ENCODE measurements at places on chromosomes 6 and 20. TPM values are rescaled to one million over a fixed set of nuclear protein-coding genes. Genes with fewer than 3 reads are reported as not detected.

The SPATA25 gene
- not detected for total RNA-seq

The DEFB113 gene
- not detected for total RNA-seq

The GTSF1L gene
- total RNA-seq, result not detected

The FUCA2 gene
- 69.0 TPM for total RNA-seq

The DYNLT2 gene
- total RNA-seq, result 0.10 TPM

The PSORS1C2 gene
- not detected for total RNA-seq

The PNLDC1 gene
- not detected for total RNA-seq

The GHRH gene
- total RNA-seq, result not detected

The TMEM170B gene
- total RNA-seq, result 6.9 TPM

The SEC63 gene
- 19.2 TPM for total RNA-seq

DNA sequence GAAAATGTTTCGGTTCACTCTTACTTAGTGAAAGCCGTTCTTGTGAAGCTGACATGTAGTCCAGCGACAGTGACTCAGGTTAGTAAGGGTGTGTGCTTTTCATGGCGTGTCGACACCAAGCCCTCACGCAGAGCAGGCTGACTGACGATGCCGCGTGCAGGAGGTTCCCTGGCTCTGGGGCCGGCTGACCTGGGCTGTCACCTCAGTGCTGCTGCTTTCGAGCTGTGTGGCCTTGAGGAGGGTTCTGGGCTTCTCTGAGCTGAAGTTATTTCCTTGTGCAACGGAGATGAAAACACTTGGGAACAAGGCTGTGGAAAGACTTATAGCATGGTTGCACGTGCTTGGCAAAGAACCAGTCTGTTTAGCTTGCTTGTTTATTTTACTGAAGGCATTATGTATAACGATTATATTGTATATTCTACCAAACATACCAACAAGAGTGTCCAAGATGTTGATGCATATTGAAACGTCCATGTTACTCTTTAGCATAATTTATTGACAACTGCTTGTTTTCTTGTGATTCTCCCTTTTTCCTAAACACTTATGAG, 59.2 kb downstream of the PHACTR3 start:
- DNase-seq, result no peak

DNA sequence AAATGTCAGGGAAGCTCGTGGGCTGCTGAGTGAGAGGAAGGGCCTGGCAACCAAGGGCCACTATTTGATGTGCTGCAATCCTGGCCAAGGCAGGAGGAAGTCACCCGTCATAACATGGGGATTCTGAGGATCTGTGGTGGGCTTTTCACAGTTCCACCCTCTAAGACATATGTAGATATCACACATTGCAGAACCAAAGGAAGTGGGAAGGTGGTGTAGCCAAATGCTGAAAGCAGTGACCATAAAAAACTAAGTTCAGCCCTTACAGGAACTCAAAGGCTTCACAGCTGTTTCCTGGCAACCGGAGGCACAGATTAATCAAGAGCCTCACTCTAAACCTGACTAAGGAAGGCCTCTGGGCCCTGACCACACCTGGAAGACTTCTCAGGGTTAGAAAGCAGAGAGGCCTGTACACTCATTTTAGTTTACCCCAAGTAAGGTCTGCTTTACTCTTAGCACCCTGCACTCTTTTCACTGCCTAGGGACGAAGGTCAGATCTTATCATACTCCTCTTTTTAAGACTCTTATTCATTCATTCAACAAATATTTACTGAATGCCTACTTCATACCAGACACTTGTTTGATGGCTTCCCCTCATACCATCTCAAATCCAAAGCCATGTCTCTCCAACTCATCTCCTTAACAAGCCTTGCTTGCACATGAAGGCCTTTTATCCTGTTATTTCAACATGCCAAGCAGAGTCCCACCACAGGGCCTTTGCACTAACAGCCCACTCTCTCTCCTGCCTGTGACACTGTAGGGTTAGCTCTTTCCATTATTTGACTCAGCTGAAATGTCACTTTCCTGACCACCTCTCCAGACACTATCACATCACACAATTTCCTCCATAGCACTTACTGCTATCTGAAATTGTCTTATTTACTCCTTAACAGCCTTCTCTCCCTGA, 2.6 kb downstream of the UBE2V1 start:
- DNase-seq, result no peak

- DNase-seq, result no peak
Observed at GRCh38 chr20:17961587-17961940, 7.0 kb downstream of the SNX5 start.

DNA sequence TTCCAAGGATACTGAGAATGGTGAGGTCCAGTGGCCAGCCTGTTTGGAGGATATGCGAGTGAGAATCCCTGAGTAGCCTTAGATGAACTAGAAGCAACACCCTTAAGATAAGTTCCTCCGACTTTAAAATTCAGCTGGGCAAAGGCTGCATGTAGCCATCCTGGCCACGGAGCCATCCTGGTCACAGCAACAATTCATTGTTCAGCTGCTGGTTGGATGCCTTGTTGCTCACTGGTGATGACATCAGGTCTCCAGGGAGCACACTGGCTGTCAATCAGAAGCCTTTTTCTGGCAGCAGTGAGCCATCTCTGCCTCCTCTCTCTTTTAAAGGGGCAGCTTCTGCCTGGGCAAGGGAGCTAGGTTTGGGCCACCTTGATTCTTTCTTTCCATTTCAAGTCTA, 22.4 kb upstream of the RIMS4 start:
- DNase-seq, result peak; percentile 64

DNA sequence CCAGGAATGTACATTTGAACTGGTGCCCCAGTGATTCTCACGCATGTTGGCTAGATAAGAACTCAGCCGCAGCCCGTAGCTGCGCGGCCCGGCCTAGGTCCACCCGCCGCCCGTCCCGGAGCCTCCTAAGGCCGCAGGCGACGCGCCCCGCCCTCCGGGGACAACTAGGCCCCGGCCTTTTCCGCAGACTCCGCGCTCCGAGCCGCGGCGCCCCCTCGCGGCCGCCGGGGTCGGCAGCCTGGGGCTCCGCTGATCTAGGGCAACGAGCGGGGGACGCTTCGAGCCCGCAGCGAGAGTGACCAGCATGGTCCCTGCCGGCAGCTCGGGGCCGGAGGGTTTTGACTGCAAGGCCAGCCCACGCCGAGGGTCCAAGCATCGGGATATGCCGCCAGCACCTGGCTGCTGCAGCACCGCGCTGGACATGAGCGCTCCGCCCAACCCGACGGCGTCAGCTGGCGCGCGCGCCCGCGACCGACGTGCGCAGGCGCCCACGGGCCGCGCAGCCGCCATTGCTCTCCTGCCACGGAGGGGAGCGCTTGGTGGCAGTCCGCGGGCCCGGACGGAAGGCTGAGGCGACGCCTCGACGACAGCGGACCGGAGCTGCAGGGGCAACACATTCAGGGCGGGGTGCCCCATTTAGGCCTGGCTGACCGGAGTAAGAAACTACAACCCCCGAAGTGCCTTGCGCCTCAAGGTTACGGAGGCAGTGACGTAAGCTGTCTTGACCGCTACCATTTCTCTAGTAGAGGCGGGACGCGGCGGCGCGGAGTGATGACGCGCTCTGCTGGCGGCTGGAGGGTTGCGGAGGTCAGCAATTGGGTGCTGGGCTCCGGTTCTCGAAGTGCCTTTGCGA, at the start of gene AP5S1:
AP5S1 (plus strand) TSS at position 500 of the 853 bp plus-strand sequence. CDS start 1,571 bp downstream, outside the sequence.
- DNase-seq, result peak; percentile 94

GRCh38 chr6:111843347-111844147, 29.7 kb downstream of the FYN start:
- no peak for DNase-seq

- no peak for DNase-seq
Observed at GRCh38 chr6:11714116-11714797, 64.3 kb downstream of the ADTRP start.

GRCh38 chr6:26304797-26305640, 60.0 kb upstream of the BTN3A2 start:
- peak; percentile 72 for DNase-seq

GRCh38 chr6:38185244-38185643, 365.7 kb downstream of the ZFAND3 start:
- no peak for DNase-seq

DNA sequence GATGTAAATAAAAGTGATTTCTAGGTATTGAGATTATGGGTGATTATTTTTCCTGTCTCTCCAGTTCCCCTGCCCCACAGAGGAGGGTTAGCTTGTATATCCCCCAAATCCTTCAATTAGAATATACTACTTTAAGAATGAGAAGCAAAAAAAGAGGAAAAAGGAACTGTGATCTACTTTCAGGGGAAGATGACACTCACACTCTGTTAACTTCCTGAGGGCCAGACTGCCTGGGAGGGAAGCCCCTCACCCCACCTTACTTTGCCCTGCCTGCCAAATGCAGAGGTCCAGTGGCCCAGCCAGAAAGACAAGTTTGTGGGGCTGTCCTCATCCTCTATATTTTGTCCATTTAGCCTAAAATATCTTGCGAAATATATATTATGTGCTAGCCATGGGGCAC, 9.2 kb upstream of the LY86 start:
- DNase-seq, result no peak

GRCh38 chr6:167528239-167528638, 203.4 kb downstream of the TTLL2 start:
- no peak for DNase-seq

DNA sequence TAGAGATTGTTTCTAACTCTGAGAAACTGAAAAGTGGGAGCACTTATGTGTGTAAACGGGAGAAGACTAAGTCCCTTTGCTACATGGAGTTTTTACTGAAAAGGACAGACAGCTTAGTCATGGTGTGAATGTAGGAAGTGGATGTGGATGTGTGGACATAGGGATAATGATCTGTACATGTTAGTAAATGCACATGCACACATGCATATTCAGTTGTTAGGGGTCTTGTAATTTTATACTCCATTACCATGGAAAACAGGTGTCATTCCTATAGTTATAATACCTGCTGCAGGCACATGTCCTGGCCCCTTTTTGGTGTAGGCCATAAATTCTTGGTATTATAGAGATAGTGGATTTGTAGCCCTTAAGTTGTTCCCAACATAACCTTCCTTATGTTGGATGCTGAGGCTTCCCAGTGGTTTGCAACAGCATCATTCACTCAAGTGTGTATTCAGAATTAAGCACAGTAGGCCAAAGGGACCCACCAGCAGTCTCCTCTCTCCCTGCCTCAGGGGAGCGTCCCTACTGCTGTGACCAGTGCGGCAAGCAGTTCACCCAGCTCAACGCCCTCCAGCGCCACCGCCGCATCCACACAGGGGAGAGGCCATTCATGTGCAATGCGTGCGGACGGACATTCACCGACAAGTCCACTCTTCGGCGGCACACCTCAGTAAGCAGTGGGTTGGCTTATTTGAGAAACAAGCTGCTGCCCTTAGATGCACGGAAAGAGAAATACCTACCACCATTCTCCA, 7.3 kb downstream of the GZF1 start:
- DNase-seq, result no peak

GRCh38 chr6:140537834-140538705, 1163.6 kb upstream of the CITED2 start:
- peak; percentile 88 for DNase-seq

GRCh38 chr20:11890331-11891076, 27.2 kb upstream of the BTBD3 start:
- peak; percentile 94 for DNase-seq

DNA sequence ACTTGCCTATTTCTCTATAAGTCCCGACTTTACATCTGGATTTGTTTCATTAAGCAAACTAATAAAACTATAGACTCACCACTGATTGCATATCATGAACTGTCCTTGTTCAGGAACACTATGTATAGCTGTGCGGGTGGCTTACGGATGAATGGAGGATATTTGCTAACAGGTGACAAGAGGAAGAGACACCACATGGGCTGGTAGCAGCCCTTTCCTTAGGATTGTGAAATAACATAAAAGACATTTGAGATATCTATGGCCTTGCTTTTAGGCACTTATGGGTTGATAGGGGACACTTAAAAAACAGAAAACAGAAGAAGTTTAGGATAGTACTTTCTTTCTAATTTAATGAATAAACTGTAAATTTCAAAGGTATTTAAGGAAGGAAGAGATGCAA, 5.0 kb upstream of the CAP2 start:
- no peak for DNase-seq

GRCh38 chr6:56911847-56912246, 43.1 kb upstream of the BEND6 start:
- DNase-seq, result no peak
